ENCODE measurements at places on chromosomes 1 and 21. TPM values are rescaled to one million over a fixed set of nuclear protein-coding genes. Genes with fewer than 3 reads are reported as not detected.
A peak's percentile ranks its signal among the peaks of the same experiment; 100 is the strongest.

ELAVL4 gene
- 3.0 TPM for total RNA-seq

- DNase-seq, result no peak
Measured at GRCh38 chr1:232865102-232865931, 60.1 kb downstream of the MAP10 start.

DNA sequence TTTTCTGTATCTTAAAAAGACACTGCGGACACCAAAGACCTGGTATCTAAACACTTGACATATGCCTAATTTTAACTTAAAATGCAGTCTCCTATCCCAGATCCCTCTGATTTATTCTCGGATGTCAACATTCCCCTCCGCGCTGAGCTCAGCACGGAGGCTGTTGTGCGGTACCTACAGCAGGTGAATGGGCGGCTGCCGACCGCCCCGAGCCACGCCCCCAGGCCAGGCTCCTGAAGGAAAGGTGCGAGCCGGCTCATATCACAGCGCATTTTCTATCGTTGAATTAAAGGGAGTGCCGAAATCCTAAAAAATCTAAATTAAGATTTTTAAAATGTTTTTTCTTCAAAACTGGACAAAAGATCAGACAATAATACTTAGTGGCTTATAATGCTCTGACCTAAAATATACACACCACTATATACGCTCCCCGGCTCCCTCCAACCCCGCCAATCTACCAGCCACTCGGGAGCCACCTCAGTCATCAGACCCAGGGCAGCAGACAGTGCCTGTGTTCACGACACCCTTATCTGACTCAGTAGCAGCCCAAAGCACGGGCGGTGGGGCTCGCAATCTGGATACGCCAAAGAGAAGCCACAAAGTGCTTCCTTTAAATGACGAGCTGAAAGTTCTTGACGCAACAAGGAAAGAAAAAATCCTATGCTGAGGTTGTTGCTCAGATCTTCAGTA, 4.1 kb downstream of the WRAP73 start:
- no peak for DNase-seq

DNA sequence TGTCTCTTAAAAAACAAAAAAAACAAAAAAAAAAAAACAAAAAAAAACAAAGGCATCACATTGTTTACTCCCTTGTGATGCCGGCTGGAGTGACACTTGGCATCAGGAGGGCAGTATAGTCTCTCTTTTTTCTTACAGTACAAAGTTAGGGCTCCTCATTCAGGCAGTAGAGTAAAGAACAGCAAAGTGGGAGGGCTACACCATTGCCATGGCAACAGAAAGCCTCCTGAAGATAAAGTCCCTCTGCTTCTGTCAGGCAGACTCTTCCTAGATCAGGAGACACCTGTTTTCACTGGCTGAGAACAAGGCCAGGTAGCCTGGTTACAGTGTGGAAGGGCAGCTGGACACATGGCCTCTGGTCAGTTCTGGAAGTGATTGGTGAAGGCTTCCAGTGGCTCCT, 41.3 kb upstream of the RAB3GAP2 start:
- no peak for DNase-seq

BATF3 gene
- total RNA-seq, result 0.54 TPM

GRCh38 chr1:168643152-168643551, 66.7 kb downstream of the XCL1 start:
- DNase-seq, result no peak

DNA sequence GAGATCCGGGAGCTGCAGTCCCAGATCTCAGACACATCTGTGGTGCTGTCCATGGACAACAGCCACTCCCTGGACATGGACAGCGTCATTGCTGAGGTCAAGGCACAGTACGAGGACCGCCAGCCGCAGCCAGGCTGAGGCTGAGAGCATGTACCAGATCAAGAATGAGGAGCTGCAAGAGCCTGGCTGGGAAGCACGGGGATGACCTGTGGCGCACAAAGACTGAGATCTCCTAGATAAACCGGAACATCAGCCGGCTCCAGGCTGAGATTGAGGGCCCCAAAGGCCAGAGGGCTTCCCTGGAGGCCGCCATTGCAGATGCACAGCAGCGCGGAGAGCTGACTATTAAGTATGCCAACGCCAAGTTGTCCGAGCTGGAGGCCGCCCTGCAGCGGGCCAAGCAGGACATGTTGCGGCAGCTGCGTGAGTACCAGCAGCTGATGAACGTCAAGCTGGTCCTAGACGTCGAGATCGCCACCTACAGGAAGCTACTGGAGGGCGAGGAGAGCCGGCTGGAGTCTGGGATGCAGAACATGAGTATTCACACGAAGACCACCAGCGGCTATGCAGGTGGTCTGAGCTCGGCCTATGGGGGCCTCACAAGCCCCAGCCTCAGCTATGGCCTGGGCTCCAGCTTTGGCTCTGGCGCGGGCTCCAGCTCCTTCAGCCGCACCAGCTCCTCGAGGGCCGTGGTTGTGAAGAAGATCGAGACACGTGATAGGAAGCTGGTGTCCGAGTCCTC, 25.5 kb downstream of the ETV3L start:
- DNase-seq, result peak; percentile 73

GRCh38 chr21:39387461-39388037, 38.7 kb upstream of the HMGN1 start:
- DNase-seq, result peak; percentile 95

DNA sequence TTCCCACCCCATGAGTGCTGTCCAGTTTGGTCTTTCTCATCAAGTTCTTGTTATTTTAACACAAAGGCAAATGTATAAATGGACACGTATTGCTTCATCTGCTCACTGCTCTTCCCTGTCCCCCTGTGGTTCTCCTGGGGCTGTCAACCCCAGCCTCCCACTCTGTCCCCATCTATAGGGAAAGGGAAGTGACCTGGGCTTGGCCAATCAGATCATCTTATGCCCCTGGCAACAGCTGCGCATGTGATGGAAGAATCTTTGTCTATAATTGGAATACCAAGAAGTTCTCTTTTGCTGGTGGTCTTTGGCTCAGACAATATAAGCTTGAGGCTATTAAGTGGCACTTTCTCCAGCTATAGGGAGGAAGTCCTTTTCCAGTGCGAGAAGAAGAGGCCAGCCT, 4.7 kb upstream of the CCSAP start:
- DNase-seq, result no peak

DNA sequence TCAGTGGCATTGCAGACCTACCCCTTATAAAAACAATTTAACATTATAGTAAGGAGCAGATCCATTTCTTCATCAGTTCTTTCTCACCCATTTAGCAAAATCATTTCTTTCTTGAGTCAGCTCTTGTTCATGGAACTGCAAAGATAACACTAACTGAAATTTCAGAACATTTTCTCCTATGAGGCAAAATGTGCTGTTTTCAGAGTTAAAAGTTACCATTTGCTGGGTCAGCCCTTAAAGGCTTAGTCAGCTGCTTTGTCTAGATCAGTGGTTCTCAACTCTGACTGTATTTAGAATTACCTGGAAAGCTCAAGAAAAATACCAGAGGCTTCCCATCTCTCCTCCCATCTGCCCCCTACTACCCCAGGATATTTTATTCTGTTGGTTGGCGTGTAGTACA, 12.2 kb downstream of the METTL13 start:
- DNase-seq, result no peak

P3R3URF gene
- total RNA-seq, result not detected

DNA sequence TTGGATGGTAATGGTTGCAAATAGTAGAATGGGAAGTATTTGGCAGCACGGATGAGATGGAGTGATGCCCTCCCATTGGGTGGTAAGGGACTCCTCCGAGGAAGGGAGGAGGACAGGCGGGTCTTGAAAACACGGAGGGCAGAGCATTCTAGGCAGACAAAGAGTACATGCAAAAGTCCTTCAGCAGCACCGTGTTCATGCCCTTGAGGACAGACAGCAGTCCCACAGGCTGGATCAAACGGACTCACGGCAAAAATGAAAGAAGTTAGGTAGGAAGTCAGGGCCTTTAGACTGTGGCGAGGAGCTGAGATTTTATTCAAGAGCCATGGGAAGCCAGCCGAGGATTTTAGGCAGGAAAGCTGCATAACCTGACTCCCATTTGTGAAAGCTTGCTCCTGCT, 253.9 kb downstream of the RHOU start:
- DNase-seq, result no peak

SERPINC1 gene
- not detected for total RNA-seq

- no peak for DNase-seq
Measured at GRCh38 chr1:42774928-42775526, 8.0 kb downstream of the C1orf50 start.

DNA sequence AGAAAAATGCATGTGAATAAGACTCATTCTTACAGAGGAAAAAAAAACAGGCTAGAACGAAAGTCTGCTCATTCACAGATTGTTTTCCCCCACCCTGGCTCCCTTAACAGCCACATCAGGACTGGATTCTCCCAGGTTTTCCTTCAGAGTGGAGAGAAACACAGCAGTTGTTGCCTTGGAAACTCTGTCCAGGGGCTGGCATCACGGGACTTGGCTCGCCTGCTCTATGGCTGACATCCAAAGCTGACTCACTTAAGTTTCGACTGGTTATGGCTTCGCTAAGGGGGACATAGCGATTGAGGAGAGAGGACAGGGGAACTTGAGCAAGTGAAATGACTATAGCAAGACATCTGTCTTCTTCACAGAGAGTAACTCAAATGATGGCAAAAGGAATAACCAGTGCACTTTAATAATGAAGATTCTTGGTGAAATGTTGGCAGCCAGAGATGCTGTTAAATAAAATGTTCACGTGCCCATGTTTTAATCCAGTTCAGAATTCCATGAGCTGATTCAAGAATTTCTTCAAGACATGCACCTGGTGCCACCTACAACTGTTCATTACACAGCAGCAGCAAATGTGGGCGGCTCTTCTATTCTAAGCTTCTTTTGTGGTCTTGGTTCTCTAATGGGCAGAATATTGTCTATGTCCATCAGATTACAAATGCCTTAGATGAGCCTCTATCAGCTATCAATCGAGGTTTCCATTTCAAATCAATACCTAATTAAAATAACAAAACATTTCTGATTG, 21.8 kb downstream of the MIS18A start:
- no peak for DNase-seq

DNA sequence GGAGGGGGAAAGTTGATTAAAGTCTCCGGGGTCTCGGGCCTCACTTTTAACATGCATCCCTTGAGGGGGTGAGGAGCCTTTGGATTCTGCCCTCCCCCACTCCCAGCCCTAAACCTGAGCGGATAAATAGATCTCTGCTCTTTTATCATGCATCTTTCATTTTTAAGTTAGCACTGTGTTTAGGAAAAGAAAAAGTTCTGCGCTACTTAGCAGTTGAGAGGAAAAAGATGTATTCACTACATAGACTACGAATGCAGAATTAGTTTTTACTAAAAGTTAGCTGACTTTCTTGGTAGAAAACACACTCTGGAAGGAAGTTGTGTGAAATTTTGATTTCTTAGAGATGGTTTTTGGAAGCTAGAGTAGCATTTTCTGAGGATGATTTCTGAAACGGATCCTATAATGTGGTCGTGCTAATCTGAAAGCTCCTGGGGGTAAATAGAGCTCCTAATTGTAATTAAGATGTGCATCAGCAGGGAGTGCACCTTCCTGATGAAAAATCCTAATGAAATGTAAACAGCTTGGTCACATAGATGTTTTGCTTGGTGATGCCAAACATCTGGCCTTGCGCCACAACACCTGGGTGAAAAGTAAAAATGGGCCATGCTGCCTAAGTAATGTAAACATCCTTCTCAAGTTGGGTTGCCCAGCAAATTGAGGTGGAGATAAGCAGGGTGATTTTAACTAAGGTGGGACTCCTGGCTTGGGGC, 1.8 kb downstream of the ROR1 start:
- no peak for DNase-seq

DNA sequence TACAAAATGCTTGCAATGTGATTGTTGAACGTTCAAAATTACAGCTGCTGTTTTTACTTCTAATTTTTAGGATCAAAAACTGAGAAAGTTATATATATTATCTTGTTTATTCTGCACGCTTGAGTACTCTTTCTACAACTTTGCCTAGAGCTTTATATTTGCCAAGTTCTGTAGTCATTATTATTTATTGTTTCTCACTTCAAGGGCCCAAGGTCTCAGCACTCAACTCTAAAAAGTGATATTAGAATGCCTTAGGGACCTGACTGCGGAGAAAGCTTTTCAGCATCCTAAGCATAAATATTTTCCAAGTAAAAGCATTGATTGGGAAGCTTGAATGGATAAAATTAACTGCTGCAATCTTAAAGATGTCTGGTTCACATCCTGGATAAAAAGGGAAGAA, 83.6 kb downstream of the UBE2U start:
- no peak for DNase-seq

DNA sequence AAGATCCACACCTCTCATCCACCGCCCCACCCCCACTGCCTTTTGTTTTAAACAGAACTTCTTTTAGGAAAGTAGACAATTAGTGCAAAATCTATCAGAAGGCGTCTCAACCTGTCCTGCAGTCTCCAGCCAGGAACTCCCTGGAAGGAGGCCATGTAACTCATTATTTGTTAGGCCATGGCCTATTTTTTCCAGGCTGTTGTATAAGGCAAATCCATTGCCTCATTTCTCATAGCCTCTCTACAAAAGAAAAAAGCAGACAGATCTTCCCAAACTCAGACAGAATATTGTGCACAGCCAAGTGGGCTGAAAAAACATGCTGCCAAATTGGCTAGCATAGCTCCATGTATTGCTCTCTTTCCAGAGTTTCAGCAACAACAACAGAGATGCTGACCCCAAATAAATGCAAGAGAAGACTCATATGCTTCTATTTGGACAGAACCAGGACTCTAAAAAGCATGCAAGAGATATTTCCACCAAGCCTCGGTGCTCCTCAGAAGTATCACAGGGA, 770.7 kb upstream of the CXADR start:
- no peak for DNase-seq

DNA sequence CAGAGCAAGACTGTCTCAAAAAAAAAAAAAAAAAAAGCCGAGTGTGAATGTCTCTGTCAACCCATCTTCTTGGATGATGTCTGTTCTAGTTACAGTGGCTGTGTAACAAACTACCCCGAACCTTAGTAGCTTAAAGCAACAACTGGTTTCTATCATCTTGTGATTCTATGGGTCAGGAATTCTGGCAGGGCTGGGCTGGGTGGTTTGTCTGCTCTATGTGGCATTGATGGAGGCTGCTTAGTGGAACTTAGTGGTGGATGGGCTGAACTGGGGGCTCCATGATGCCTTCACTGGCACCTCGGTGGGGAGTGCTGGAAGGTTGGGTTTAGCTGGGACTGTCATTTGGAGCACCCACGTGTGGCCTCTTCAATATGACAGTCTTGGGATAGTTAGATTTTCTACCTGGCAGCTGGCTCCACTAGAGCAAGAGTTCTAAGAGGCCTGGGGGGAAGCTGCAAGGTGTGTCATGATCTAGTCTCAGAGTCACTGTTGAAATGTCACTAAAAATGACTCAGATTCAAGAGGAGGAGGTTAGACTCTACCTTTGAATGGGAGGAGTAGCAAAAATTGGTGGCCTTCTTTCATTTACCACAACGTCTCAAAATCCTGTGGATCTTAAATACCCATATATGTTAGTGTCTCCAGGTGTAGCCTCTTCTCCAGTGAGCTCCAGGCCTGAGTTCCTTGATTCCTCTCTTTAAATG, 18.6 kb downstream of the ACOT11 start:
- DNase-seq, result no peak

DNA sequence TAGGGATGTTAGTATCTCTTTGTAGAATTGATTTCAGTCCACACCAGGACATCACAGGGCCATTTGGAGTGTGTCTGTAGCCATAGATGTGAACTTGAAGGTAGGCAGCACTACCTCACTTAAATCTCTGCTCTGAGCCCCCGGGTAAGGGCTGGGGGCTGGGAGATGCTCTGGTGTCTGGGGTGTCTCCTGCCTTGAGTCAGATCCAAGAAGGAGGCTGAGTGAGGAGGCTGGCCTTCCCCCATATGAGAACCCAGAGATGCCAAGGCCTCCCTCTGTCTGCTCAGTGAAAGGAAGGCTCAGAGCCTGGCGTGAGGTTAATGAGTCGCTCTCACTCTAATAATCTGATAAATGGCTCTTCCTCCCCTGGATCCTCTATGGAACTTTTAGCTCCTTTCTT, 161.6 kb downstream of the ACTL8 start:
- no peak for DNase-seq

Measured in endothelial cell (in vitro differentiated cells).